ENCODE measurements at places on chromosomes 12 and 14.

DNA sequence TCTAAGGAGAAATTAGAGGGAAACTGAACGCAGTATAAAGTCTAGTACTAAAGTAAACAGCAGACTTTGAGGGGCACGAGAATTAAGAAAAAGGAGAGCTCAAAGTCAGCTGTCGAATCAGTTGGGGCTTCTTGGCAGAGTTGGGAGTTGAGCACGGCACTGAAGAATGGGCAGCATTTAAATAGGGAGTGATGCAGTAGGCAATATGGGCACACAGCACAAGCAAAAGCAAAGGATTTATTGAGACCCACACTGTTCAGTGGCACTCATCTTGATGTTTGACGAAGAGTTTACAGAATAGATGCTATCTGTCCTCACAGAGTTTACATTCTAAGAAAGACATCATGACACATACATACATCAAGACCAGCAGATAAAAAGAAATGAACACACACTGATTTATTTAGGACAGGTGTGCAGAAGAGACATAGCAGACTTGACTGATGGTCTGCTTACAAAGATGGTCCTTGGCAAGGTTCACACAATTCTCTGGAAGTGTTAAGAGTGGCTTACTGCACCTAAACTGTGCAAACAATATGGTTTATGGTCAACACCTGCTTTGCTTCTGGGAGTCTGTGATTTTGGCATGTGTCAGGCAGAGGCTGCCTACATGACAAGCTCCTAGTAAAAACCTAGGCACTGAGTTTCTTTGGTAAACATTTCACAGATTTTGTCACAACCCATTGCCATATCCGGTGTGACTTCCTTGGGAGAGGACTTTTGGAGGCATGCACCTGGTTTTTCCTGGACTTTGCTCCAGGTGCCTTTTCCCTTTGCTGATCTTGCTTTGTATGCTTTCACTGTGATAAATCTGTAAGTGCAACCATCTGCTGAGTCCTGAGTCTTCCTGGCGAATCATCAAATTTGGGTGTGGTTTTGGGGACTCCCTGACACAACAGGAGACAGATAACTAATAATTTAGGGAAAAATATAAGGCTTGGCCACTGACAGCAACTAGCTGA, 26.3 kb downstream of the ALKBH1 start:
- no peak for DNase-seq

DNA sequence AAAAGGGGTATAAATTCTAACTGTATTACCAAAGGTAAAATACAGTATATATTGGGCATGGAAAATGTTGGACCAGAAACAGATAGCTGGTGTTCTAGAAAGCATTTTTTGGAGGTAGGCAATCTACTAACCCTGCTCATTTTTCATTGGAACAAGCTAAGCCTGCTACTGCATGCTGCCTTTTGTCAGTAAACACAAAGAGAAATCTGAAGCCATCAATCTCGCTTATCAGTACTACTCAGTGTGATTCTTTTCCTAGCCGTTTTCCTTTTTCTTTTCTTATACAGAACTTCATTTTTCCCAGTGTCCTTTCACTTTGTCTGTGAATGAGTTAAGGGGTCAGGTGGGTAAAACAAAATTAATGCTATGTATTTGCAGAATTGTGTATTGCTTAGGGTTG, 312.3 kb downstream of the NPAS3 start:
- no peak for DNase-seq

DNA sequence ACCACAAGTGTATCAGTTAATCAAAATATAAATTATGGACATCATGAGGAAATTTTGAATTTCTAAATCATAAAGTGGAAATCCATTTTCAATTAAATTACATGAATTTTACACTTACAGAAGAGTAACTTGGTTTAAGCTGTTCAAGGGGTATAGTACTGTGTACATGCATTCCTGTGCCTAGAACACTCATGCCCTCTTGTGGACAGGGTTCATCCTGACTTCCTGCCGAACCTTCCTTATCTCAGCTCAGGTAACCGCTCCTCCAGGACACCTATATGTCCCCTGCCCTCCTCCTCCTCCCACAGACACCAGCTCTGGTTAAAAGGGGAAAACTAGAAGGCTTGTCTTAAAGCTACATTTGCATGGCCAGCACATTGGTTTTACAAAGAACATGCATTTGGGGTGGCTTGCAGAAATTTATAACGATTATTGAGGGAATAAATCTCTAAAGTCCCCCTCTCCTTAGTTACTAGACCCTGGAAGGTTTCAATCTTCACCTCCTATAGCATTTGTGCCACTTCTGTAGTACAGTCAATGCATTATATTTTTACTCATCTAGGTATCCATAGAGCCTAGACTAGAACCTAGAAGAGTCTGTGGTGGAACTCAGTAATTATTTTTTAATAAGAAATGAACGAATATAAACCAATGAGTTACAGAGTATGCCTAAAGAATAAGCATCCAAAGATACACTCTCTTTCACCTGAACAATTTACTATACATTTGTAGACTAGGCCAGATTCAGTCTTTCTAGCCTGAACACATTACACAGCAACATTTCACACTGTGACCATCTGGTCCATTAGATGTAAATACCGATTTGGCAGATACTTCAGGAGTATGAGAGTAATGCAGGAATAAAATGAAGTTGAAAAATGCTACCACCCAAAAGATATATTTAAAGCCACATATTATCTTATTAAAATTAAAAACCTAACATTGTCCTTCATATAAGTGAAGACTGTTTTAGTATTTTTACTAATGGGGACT, 345.6 kb downstream of the PAWR start:
- DNase-seq = no peak

GRCh38 chr12:121175383-121176119, 34.4 kb upstream of the P2RX4 start:
- DNase-seq = no peak

- DNase-seq = no peak
Measured at GRCh38 chr12:6632026-6632983, 3.5 kb downstream of the LPAR5 start.

- DNase-seq = peak; percentile 72
Measured at GRCh38 chr12:54306925-54307741, 6.3 kb upstream of the NFE2 start.

DNA sequence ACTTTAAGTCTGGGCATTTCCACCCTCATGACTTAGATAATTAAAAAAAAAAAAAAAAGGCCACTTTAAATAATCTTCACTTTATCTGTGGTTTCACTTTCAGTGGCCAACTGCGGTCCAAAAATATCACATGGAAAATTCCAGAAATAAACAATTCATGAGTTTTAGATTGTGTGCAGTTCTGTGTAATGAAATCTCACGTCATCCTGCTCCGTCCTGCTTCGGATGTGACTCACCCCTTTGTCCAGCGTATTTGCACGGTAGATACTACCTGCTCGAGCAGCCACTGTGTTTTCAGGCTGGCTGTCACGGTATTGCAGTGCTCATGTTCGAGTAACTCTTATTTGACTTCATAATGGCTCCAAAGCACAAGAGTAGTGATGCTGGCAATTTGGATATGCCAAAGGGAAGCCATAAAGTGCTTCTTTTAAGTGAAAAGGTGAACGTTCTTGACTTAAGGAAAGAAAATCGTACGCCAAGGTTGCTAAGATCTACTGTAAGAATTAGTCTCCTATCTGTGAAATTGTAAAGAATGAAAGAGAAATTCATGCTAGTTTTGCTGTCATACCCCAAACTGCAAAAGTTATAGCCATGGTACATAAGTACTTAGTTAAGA, 2.4 kb downstream of the E2F7 start:
- DNase-seq = no peak

- DNase-seq = peak; percentile 55
Measured at GRCh38 chr14:103108749-103109207, 14.3 kb downstream of the EXOC3L4 start.

GRCh38 chr12:73547421-73547820, 990.2 kb upstream of the ATXN7L3B start:
- DNase-seq = no peak

DNA sequence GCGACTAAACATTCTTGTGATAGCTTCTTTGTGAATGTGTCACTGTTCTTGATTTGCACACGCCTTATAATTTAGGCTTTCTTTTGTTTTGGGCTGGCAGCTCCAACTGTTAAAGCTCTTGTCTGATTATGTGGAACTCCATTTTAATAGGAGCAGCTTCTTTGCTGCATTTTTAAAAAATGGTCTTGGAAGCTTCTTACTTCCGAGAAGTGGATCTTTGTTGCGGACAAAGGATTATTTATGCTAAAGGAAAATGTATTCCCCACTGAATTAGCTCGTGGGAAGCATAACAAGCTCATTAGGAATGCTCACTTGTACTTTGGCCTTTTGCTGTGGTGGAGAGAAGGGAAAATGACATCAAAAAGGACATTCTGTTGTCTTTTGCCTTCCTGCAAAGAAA, 20.0 kb downstream of the GAS2L3 start:
- DNase-seq = no peak

- DNase-seq = no peak
Measured at GRCh38 chr14:75267141-75267721, 11.4 kb upstream of the FOS start.

GRCh38 chr12:68609998-68610369, 715 bp upstream of the RAP1B start:
- no peak for DNase-seq

DNA sequence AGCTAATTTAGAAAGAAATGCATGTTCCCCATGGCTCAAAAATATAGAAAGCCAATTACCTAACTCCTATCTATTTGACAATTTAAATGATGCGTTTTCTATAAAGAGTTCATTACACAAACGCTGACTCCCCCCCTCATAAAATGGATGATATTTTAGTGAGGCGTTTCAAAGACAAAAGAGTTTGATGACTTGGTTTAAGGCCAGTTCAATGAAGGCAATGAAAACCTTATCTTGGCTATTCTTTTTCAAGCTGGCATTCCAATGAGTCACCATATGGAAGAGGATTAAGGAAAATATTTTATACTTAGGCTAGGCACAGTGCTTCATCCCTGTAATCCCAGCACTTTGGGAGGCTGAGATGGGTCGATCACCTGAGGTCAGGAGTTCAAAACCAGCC, 62.7 kb downstream of the HMGA2 start:
- DNase-seq = no peak

DNA sequence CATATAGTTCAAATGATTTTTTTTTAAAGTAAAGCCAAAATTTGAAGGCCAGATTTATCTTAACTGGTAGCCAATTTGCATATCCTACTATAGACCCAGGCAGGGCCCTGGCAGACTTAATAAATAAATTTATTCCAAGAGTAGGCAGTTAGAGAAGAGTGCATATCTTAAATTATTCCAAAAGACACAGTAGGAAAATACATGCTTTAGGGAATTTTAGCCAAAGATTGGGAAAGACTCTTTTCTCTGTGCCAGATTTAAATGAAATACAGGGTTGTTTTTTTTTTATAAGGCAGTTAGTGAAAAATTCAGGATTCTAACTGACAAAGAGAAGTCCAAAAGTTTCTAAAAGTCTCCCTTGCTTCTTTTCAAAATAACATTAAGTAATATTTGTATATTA, 65.5 kb downstream of the ST8SIA1 start:
- no peak for DNase-seq

DNA sequence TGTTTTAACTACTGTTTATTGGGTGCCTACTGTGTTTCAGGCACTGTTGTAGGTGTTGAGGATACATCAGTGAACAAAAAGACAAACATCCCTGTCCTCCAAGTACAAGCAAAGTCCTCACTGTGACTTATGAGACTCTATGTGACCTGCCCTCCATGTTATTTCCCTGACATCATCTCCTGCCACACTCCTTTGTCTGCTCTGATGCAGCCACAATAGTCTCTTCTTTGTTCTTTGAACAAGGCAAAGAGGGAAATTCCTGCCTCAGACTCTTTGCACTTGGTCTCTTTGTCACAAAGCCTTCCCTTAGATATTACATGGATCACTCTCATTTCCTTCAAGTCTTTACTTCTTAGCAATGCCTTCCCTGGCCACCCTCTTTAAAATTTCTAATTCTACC, 240.1 kb upstream of the SRRM4 start:
- no peak for DNase-seq

DNA sequence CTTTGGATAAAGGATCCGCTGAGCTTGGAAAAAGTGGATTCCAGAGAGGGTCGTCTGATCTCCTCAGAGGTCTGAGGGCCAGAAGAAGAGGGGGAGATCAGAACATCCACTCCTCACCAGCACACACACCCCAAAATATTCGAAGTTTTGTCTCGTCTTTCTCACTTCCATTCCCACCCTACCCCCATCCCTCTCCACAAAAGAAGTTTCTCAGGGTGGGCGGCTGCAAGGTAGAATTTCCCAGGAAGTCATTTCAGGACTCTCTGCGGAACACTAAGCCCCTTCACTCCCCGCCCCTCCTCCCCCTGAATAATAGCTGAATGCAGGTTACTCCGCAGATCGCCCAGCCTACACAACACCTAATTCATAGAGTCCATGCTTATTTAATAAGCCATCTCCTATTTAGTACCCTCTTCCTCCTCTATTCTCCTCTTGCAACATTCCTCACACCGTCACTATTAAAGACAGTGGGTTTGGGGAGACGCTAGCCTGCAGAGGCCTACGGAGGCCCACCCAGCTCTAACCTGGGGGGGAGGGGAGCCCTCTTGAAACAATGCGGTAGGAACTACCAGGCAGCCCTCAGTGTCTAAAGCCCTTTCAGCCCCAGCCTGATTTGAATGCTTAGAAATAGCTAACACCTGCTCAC, 649 bp upstream of the SALL2 start:
- no peak for DNase-seq

DNA sequence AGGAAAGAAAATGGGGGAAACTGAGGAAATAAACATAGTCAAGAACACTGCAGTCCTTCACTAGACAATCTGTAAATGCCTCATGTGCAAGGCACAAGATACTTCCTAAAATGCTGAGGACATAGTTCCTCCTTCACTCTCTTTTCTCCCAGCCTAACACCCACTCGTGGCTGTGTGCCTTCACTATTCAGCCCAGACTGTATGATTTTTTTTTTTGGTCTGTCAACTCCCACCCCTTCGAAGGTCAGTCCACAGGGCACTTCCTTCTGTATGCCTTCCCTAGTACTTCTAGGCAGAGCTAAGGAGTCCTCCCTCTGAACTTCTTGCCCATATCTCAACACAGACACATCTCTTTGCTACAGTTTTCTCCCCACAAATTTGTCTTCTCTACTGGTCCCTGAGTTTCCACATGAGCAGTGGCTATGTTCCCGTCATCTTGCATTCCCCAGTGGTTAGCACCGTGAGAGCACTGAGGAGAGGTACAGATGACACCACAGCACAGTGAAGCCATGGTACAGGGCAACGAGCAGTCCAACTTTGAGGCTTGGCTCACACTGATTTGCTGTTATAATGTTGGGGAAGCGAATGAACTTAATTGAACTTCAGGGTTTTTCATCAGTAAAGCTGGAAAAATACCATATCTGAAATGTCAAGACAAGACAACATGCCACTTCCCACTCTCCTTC, 24.1 kb upstream of the SYCP3 start:
- no peak for DNase-seq

- DNase-seq = no peak
Measured at GRCh38 chr12:31346267-31346666, 20.3 kb upstream of the SINHCAF start.

- no peak for DNase-seq
Measured at GRCh38 chr14:98203421-98203820, 1068.6 kb downstream of the BCL11B start.

- no peak for DNase-seq
Measured at GRCh38 chr12:84911271-84912197, 1.1 kb downstream of the SLC6A15 start.

GRCh38 chr14:43671716-43672485, 835.2 kb downstream of the FSCB start:
- no peak for DNase-seq
